ENCODE measurements at places on chromosomes 6 and 20.

DNA sequence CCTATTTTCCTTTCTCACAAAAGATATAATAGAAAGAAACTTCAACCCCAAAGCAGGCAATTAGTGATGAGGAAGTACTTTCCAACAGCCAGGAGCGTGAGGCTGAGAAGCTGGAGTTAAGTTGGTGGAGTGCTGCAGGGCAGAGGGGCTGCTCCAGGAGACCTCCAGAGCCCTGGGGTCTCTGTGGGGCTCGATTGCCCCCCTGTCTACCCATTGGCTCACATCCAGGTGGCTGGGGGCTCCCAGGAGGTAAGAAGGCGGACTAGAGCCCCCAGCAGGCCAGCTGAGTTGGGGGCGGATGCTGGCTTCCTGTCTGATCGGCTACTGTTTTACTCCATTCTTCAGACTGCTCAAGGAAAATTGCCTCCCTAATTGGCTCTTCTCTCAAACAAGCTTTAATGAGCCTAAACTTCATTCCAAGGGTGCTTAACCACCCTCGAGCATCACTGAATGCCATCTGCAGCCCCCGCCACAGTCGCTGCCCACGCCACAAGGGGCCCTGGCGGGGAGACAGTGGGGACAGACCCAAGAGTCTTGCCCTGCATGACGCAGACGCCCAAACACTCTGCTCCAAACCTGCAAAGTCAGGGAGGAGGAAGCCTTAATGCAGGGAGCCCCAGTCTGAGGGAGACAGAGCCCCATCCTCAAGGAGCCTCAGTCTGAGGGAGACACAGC, 78.6 kb downstream of the MDGA1 start:
- DNase-seq: no peak

DNA sequence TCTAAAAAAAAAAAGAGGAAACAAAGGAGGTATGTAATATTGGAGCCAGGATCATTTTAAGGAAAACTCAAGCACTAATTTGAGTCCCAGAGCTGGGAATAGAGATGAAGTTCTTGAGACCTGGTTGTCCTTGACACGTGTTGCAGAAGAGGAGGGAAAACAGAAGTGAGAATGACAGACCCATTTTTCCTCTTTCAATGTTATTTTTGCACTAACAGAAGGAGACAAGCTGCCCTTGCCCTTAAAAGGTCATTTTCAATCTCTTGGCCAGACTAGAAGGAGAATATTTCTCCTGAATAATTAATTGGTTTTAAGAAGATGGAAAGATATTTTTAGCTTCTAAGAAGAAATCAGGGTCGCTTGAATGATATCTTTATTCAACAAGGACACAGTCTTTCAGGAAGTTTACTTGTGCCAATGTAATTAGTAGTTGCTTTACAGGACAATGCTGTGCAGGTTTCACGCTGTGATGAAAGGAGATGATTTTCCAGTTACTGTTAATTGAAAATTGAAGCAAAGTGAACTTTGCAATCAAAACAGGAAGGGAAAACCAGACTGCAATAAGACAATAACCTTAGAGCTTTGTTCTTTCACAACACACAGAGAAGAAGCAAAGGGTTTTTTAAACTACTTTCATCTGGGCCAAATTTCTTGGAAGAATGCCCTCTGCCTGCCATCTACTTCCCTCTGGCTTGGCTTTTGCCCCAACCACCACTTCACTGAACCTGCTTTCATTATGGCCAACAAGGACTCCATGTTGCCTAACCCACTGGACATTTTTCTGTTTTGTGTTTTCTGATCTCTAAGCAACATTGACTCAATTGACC, 107.8 kb upstream of the SHLD1 start:
- DNase-seq: no peak

- DNase-seq: no peak
These were observed 45.2 kb upstream of the LY86 start for GRCh38 chr6:6543181-6543879.

DNA sequence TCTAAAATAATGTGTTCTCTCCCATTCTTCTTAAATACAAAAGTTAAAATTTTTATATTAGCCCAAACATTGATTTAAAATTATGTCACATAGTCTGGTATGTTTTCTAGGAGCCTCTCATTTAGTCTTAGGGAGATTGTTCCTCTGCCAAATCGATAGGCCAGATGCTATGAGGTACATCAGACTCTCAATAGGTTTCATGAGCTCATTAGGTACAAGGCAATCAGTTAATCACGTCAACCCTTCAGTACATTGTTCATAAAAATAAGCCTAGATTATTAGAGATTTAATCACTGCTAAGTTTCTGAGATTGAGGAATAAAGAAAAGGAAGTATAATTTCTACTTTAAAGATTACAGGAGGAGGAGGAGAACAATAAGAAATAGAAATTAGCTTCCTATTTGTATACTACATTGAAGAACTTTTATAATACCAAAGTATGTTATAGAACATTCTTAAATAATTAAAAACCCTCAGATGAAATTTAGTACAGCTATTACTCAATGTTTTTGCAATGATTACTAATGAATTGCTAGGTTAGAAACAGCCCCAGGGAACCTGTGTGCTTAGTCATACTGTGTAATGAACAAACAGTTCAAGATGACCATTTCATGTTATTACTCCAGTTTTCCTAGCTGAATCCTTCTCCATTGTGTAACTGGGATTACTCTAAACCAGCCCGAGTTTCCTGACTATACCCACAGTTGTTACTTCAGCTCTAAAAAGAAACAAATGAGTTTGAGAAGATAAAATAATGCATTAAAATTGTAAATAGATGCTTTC, 117.0 kb downstream of the BMP5 start:
- DNase-seq: no peak

DNA sequence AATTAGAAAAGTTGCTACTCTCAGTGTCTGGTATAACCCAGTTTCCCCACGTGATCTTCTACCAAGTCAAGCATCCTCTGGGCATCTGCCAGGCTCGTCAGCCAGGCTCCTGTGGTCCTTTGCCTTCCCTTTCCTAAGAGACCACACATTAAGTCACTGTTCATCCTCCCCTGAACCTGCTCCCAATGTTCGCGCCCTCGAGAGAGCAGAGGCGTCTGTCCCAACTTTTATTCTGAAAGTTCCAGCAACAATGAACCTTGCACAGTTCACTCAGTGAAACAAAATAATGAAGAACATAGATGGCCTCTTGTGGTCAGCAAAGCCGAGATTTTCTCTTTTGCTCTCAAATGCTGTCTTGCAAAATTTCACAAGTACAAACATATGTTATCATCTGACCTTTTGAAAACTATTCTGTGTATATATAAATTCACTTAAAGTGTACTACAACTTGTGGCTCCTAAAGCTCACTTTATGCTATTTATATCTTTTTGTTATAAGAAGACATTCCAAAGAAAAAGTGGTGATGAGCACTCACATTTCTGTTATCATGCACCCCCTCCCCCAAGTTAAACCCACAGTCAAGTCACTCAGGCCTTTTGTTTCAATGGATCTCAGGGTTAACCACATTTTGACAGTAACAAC, 39.2 kb upstream of the NHSL1 start:
- DNase-seq: no peak

- DNase-seq: peak; percentile 41
These were observed 70.7 kb downstream of the SOBP start for GRCh38 chr6:107560657-107561056.

- peak; percentile 68 for DNase-seq
These were observed 70.6 kb downstream of the OLIG3 start for GRCh38 chr6:137423451-137424168.

GRCh38 chr20:37562695-37563480, 35.2 kb upstream of the BLCAP start:
- no peak for DNase-seq

GRCh38 chr6:158011478-158011920, 29.8 kb downstream of the SYNJ2 start:
- DNase-seq: no peak

- peak; percentile 91 for DNase-seq
These were observed 917 bp upstream of the TEAD3 start for GRCh38 chr6:35497571-35498421.

- no peak for DNase-seq
These were observed 669.3 kb upstream of the GJE1 start for GRCh38 chr6:141463237-141463977.

DNA sequence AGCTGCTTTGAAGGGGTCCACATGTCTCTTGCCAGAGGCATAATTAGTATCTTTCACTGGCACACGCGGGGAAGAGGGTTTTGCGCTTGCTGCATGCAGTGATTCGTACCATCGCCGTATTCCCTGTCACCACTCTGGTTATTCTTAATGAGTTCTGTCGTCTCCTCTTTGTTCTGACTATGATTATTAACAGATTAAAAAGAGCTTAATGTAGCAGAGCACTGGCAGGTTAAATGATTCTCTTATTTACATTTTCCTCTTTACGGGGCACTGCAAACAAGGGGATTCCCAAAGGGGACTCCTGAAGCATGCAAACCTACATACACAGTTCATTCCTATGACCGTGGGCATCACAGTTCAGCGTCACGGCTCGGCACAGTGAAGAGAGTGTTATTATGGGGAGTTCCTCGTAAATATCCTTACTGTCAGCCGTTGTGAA, 204.8 kb downstream of the DTNBP1 start:
- DNase-seq: no peak

- no peak for DNase-seq
These were observed 86.8 kb downstream of the PRKN start for GRCh38 chr6:162640756-162641155.

- no peak for DNase-seq
These were observed 56.3 kb upstream of the CD93 start for GRCh38 chr20:23142162-23143050.

DNA sequence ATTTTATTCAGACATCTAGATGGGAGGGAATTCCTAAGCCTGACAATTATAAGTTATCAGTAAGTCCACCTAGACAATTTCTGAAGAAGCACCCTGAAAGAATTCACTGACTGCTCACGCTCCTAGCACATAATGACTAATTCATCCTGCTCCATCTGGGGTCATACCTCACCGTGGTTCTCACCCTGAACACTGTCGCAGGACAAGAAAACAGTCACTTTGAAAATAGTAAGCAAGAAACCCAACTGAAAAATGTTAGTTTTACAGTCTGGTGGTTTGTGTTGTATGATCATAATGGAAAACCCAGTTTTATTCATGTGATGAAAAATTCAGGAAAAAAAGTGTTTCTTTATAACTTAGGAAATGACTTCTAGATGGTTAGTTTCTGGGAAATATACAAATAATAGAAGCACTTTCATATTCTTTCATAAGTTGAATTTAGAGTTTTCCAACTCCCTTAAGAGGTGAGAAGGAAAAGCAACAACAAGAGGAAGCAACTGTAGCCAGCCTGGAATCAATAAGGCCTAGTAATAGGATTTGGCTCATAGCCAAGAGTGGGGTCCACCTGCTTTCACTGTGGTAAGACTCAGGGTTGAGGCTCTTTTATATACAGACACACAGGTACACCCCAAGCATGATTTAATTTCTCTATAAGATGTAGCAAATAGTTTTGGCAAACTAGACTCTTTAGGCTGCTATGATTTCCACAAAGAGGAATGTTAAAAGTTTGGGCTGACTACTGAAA, 94.1 kb downstream of the HIVEP2 start:
- DNase-seq: no peak

DNA sequence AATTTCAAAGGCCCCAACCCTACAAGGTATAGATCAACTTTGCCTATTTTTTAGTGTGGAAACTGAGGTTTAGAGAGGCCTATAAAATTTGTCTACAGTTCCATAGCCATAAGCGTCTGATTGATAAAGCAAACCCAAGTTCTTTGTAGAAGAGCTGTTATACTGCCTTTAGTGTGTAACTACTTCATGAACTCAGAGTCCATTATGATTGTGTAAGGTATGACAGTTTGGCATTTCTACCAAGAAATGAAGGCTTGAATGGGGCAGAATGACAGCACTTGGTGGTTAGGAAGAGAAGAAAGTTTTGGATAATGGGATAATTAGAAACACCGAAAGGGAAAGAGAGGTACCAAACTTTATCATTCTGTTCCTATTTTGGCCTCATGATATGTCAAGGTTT, 38.1 kb downstream of the SMAP1 start:
- DNase-seq: no peak

DNA sequence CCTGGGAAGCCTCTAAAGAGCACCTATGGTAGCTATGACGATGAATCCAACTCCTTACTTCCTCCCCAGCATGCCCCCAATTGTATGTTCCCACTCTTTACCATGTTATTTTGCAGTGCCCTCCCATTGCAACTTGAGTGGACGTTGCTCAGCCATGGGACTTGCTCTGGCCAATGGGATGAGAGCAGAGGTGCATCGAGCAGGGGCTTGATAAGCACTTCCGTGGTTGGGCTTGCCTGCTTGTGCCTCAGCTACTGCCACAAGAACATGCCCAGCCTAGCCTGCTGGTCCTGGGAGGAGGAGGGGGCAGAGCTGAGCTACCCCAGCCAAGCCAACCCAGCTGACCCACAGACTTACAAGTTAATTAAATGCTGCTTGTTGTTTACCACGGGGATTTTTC, 71.1 kb upstream of the CTNNBL1 start:
- DNase-seq: no peak

DNA sequence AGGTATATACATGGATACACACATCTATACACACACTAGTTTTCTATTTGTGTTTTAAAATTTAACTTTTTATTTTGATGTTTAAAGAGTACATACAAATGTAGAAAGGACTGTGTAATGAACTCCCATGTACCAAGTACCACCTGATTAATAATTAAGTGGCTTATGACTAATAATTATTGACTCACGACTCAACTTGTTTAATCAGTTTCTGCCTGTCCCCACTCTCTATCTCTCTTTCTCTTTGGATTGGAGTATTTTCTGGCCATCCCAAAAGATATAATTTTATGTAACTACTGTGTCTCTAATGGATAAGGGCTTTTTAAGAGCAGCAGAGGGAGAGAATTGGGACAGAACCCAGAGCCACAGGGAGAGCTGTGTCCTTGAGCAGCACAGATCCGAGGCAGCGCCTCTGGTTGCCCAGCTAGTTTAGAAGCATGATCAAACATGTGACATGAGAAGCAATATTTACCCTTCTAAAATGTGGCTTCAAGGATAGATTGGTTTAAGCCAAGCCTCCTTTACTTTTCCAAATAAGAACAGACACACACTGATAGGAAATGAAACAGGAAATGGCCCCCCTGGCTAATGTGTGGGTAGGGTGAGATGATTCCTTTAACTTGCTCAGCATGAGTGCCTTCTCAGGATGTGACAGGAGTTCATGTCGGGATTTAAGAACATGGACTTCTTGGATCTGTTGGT, 81.0 kb downstream of the ERMARD start:
- DNase-seq: no peak

GRCh38 chr6:76803038-76803580, 660.2 kb downstream of the HTR1B start:
- no peak for DNase-seq

DNA sequence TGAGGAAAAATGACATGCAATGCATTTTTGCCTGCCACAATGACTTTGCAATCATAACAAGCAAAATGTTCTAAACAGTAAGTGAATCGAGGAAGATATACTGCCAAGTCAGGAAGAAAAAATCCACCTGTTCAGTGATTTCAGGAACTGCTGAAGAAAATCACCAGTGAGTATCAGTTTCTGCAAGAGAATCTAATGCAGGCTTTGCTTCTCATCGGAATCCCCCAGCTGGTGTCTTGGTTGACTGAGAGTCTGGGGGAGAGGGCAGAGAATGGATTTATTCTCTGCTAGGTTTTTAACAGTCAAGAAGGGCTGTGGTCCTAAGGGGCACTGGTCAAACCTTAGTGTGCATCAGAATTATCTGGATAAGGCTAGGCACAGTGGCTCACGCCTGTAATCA, 363.4 kb downstream of the CDH26 start:
- DNase-seq: no peak
